ENCODE measurements at places on chromosomes 1 and 21.
A peak's percentile ranks its signal among the peaks of the same experiment; 100 is the strongest.

- DNase-seq, result no peak
Observed at GRCh38 chr1:53896635-53897229, 2.7 kb downstream of the DIO1 start.

GRCh38 chr1:228180271-228180958 is 14.8 kb downstream of the IBA57 start:
- peak; percentile 11 for DNase-seq

DNA sequence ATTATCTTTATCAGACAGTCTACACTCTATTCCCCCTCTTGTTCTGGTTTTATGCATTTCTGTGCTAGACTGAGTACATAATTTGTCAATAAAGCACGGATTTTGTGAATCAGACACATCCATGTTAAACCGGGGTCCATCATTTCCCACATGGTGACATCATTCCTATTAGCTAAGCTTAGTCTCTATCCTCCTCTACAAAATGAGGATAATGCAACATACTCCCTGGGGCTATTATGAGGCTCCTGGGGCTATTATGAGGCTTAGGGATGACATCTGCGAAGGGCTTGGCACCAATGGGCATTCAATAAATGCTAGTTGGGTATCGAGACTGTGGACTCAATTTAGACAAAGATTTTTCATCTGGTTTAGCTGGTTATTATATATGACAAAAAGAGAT is 25.1 kb upstream of the APP start:
- DNase-seq, result no peak

DNA sequence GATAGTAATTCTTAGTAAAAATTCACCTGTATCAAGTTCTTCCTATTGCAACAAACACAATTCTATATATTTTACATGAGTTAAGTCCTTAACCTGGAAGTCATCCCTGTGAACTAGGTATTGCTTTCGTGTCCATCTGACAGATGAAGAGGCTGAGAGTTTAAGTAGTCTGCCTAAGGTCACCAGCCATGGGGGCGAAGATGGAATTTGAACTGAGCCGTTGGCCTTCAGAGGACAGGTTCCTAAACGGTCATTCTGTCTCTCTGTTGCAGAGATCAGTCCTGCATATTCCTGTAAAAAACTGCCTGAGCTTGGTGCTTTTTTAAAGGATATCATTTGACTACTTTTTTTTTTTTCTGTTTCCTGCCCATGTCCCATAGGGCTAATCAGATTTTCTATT is 10.2 kb upstream of the POFUT2 start:
- no peak for DNase-seq

- no peak for DNase-seq
Observed at GRCh38 chr1:117579221-117579906, 26.5 kb upstream of the TENT5C start.

GRCh38 chr21:28805885-28806284 is 186.8 kb downstream of the LTN1 start:
- no peak for DNase-seq

DNA sequence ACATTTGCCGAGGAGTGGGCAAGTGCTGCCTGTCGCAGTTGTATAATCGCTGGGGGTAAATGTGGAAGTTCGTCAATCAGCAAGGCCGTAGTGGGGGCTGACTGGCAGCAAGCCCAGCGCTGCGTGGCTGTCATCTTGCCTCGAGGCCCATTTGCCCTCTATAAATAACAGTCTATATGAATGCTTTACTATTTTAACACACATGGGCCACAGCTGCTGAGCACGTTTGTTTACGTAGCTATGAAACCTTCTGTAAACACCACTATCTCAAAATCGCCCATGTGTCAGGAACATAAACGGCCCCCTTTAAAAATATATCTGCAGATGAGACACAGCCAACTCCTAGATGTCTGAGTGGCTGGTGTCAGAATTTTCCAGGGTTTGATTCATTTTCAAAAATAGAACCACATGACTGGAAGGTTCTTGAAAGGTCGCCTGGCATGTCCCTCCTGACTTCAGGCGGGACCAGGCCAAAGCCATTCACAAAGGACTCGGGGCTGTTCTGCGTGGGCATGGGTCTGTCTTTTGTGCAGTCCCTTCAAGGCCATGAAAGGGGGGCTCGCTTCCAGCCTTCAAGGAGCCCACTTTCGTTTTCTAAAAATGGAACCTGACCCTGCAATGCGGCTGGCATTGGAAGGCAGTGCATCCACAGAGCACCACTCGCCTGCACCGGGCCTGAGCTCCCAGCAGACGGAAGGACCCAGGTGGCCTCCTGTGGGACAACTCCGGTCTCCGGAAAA is 205.5 kb downstream of the KCNJ6 start:
- DNase-seq, result no peak

- no peak for DNase-seq
Observed at GRCh38 chr1:156862997-156863599, 2.4 kb downstream of the NTRK1 start.

GRCh38 chr1:147673406-147673805 is 3.1 kb upstream of the ACP6 start:
- DNase-seq, result no peak

DNA sequence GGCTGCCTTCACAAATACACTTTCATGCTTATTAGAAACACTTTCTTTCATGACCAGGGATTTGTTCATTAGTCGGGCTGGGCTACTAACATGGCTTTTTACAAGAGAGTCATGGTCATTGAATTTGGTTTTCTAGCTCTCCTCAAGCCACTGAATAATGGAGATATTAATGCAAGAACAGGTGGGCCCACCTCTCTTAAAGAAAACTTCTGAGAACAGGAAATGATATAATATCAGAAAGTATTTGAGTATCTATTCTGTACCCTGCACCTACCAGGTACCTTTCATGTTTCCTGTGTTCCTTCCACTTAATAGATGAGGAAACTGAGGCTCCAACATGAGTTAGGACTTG is 90.0 kb downstream of the TRABD2B start:
- no peak for DNase-seq

DNA sequence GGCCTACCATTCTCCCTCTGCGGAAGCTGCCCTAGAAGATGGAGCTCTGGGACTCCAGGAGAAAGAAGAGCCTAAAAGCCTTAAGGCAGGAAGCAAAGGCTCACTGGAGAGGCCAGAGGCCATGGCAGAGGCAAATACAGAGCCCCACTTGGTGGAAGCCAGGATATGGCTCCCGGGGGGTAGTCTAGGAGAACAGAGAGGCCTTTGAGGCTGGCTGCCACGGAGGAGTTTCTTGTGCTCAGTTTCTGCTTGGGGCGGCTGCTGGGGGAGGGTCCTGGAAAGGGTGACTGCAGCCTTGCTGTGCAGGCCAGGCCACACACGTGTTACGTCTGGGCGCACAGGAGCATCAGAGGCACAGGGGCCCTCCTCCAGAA is 5.4 kb downstream of the CC2D1B start:
- no peak for DNase-seq

GRCh38 chr1:85940656-85941306 is 215.8 kb downstream of the COL24A1 start:
- no peak for DNase-seq

DNA sequence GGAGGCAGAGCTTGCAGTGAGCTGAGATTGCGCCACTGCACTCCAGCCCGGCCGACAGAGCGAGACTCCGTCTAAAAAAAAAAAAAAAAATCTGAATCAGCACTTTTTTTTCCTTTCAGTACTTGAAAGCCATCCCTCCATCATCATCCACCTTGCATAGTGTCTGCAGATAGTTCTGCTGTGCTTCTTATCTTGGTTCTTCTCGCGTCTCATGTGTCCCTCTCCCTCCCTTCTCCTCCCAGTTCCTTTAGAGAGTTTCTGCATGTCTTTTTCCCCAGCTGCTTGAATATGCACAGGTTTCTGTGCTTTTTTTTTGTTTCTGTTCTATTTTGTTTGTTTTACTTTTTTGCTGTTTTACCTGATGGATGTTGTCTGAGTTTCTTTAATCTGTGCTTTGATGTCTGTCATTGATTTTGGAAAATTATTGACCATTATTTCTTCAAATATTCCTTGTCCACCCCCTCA is 3.9 kb upstream of the COL18A1 start:
- DNase-seq, result no peak

- no peak for DNase-seq
Observed at GRCh38 chr1:109622895-109623294, 3.3 kb downstream of the AMPD2 start.

DNA sequence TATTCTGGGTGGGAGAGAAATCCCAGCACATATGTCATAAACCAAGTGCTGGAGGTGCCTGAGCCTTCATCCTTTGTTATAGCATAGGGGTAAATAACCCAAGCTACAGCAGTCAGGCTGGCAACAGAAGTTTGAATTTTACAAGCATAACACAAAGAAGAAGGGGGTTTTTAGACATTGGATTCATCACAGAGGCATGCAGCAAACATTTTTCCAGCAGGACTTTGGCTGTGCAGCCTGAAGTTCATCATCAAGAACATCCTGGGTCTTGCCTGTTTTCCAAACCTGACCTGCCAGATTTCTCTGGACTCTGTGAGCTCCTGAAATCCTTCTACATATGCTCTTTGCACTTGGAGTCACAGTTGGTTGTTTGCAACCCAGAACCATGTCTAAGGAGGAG is 16.2 kb downstream of the PTGER3 start:
- no peak for DNase-seq

GRCh38 chr1:165580931-165581871 is 37.4 kb downstream of the LRRC52 start:
- no peak for DNase-seq

- DNase-seq, result no peak
Observed at GRCh38 chr1:4048076-4048475, 148.0 kb upstream of the C1orf174 start.

DNA sequence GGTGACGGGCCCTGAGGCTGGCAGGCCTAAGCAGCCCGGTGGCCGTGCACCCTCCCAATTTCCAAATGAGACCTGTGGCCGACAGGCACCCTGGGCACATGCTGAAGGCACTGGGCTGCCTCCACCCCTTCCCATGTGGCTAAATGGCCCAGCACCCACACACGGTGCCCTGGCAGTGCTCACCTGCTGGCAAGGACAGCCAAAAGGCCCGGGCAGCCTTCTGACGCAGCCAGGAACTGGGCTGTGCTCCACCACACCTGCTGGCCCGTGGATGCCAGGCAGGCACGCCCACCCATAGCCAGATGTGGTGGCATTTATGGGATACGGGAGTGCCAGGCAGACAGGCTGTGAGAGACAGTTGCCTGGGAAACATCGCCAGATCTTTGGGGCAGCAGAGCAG is 4.0 kb upstream of the FAAP20 start:
- DNase-seq, result no peak

DNA sequence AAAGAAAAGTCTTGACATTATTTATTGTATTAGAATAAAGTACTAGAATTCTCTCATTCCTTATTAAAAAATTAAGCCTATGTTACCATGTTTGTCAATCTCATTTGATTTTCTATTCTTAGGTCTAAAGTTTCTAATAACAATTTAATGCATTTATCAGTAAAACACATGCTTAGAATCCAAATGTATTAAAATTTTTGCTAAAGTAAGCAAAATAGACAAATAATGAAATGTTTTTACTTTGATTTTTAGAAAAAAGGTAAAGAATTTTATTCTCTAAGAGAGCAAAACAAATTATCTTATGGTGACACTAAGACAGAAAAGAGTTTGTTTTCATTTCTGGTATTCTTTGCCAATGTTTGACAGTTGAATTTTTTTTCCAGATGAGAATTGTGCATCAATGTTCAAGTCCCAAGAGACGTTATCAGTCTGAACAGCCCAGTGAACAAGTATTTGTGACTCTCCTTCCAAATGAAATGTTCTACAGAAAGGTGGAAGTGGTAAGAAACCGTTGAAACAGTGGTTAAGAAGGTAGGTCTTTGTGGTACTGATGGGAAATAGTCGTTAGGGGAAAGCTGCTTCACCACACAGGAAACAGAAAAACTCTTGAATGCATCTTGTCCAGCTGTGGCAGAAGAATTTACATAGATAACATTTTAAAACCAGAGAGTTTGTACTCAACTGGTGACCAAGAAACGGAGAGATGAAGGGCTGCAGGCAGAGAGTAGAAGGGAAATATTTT is 402.5 kb downstream of the PTPRC start:
- DNase-seq, result peak; percentile 97

GRCh38 chr1:185813401-185813979 is 79.3 kb downstream of the HMCN1 start:
- DNase-seq, result peak; percentile 29

GRCh38 chr21:37202221-37203110 is 64.7 kb downstream of the VPS26C start:
- DNase-seq, result no peak

DNA sequence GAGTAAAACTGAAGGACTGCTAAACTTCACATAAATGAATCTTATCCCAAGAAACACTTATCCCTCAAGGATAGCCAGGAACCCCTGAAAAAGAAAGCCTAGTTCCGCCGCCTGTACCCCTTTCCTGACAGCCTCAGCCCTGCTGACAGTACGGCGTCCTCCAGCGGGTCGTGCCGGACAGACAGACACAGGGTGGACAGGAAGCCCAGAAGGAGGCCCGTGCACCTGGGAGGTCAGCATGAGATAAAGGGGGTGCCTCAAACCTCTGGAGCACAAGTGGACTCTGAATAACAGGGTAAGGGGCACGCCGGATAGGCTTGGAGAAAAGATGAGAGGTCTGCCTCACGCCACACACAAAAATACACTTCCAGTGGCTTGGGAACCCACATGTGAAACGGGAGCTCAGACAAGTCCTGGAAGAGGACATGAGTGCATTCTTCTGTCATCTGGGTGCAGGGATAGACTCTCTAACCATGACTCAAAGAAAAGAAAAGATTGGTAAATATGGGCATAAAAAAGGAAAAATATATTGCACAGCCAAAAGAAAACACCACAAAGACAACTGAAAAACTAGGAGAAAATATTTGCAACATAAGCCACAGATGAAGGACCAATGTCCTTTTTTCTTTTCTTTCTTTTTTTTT is 17.3 kb upstream of the ADARB1 start:
- no peak for DNase-seq

All from AML-193 (cell line).